Activated CD4-positive, alpha-beta T cell treated with anti-CD3 and anti-CD28 coated beads, Interleukin-2, amount 50 U/mL, for 1 hour (primary cell): ENCODE measurements at places on chromosomes 1 and 21.

DNA sequence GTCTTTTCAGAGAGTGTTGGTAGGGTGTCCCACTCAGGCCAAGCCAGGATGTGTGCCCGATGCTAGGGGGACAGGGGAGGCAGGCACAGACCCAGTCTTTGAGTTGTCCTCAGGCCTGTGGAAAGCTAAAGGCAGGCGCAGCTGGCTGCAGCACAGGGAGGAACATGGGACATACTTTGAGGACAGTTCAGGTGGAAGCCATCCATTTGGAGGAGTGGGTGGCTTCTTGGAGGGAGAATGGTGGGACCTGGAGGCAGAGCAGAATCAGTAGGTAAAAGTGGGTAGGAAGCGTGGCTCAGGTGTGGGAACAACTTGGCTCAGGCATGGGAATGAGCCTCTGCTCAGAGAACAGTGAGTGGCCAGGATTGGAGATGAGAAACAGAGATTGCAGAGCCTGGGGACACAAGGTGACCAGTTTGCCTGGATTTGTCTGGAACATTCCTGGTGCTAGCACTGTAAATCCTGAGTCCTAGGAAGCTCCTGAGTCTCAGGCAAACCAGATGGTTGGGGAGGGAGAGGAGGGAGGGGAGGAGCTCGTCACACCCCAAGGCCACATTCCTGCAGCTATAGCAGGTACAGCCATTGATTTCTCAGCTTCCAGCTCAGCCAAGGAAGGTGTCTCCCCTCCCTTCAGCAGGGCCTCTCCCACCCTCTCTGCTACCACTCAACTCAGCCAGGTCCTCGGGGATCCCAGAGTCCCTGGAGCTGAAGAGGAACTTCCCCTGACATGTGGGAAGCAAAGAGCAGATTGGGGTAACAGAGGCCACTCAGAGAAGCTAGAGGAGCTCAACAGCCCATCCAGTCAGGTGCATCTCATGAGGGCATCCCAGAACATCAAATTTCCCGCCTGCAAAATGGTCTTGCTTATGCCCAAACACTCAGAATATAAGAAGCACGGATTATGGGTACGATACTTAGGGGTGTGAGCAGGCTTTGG lies 65.2 kb upstream of the TINAGL1 start:
- no peak for DNase-seq

DNA sequence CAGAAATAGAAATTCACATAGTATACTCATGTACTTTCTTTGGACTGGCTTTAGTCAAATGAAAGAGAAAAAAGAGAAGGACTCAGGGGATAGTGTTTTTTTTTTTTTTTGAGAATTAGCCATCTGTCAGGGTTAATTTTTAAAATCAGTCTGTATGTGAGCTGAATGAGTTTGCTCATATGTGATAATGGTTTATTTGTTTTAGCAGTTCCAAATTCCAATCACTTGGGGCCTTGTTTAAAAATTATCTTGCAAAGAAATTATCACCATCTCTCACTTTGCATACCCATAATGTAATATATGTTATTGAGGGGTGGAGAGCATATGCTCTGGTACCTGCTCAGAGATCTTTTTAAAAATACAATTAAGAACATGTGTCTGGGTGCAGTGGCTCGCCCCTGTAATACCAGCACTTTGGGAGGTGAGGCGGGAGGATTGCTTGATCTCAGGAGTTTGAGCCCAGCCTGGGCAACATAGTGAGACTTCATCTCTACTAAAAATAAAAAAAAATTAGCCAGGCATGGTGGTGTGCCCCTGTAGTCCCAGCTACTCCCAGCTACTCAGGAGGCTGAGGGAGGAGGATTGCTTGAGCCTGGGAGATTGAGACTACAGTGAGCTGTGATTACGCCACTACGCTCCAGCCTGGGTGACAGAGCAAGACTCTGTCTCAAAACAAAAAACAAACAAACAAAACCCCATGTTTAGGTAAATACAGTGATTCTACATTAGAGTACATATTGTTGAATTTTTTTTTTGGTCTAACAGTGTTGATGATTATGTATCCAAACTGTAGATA lies 19.7 kb downstream of the GNAI3 start:
- no peak for DNase-seq

- DNase-seq: no peak
Observed at GRCh38 chr1:117587499-117588356, 18.1 kb upstream of the TENT5C start.

DNA sequence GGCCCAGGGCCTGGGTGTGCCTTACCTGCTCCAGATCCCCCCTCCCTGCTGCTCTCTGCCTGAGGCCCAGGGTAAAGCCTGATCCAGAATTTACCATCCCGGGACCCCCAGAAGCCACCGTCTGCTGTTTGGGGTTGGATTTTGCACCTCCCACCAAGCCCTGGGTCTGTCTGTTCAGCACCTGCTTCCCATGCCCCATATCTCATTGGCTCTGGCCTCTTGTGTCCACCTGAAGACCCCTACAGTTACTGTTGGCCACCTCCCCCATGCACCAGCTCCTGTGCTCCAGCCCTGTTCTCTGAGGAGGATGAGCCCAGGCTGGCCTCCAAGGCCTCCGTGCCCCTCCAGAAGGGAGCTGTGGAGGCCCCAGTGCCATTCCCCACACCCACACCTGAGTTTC lies 113.9 kb downstream of the GRIK3 start:
- no peak for DNase-seq

GRCh38 chr21:35144978-35145377 lies 95.9 kb upstream of the RUNX1 start:
- no peak for DNase-seq

DNA sequence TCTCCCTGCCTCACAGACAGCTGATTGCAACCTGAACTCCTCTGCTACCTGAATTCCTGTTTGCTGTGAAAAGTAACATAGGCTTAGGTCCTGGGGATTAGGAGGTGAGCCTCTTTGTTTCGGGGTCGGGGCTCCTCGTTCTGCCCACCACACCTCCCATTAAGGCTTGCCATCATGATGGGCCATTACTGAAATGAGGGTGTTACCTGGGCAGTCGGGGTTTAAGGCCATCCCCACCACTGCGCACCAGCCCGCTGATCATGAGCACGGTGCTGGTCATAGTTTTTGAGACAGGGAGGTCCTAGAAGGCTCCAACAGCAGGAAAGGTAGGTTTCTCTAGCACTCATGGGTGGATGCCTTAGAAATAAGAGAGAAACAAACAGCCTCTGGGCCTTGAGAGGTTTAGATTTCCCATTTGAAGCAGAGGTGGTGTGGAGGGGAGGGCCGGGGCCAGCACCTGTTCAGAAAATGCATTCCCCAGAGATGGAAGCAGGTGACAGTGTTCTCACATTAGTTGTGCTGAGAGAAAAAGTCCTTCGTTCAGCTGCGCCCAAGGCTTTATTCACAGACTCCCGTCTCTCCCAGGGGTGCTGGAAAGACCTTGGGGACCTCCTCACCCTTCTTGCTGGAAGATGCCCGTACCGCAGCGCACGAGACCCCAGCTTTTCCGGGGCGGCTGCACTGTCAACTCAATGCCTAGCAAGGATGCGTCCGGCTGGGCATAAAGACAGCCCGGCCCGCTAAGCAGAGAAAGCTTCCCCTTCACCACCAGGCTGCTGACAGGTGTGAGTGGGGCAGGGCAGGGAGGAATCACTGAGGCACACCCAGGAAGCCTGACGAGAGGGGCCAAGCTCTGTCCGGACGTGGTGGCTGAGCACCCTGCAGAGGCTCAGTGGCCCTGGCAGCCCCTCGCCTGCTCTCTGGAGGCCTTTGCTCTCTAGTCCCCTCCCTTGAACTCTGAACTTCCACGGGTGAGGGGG lies 125.5 kb downstream of the PGBD5 start:
- DNase-seq: no peak

DNA sequence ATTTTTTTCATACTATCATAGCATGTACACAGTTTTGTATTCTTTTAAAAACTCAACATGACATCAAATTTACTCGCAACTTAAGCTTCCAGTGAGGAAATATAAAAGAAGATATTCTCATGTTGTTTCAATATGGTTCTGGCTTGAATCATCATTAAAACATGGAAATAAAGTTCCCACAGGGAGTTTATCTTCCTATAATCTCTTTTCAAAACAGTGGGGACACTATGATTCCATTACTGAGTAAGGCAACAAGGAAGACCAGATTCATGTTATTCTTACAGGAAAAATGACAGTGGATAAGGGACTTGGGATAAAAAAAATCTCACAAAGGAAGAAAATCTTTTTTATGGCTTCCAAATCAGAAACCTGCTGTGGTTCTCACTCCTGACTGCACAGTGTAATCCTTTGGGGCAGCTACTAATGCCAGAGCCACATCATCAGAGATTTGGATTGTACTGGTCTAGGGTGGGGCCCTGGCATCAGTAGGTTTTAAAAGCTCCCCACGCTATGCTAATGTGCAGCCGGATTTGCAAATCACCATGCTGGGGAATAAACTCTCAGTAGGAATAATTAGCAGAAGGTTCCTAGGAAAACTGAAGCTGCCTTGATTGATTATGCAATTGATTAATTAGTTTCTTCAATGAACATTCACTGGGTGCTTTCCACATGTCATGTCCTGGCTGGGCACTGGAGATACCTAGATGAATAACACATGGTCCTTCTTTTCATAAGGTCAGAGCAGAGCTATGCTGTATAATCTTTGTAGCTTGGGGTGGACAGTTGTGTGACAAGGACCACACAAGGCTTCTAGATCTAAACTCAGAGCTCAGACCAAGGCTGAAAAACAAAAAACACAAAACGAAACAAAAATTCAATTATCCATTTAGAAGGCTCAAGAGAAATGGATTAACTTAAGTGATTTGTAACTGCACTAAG lies 71.1 kb upstream of the C8B start:
- no peak for DNase-seq

DNA sequence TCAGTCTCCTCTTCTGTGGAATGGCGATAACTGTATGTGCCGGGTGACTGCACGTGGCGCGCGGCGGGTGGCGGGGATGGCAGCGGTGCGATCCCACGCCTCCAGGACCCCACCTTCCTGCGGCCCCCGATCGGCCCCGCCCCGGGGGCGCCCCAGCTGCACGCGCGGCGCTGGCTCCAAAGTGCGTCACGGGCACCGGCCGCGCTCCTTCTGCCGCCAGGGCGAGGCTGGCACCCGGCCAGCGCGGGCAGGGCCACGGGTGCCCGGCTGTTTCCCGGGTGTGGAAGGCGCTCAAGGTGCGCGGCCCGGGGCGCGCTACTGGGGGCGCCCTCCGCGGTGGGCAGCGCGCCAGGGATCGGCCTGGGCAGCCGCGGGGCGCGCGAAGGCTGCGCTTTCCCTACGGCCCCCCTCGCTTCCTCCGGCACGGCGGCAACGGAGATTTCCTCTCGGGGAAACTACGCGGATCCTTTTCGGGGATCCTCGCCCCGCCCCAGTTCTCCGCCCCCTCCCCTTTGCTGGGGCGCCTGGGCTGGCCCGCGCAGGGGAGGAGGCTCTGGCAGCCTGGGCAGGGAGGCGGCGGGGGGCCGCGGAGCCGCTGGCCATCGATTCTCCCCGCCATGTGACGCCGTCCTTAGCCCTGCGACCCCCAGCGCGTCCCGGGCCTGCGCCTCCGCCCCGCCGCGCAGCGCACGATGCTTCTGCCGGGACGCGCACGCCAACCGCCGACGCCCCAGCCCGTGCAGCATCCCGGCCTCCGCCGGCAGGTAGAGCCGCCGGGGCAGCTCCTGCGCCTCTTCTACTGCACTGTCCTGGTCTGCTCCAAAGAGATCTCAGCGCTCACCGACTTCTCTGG lies at the start of gene EVA1C:
Gene EVA1C, plus strand, starts transcription at position 545 of the 853 bp plus-strand sequence. Its CDS starts 148 bp downstream, at position 693.
- peak; percentile 73 for DNase-seq

GRCh38 chr1:14782741-14783591 lies 184.5 kb downstream of the KAZN start:
- no peak for DNase-seq

- no peak for DNase-seq
Observed at GRCh38 chr1:66250478-66250877, 283.5 kb upstream of the SGIP1 start.

DNA sequence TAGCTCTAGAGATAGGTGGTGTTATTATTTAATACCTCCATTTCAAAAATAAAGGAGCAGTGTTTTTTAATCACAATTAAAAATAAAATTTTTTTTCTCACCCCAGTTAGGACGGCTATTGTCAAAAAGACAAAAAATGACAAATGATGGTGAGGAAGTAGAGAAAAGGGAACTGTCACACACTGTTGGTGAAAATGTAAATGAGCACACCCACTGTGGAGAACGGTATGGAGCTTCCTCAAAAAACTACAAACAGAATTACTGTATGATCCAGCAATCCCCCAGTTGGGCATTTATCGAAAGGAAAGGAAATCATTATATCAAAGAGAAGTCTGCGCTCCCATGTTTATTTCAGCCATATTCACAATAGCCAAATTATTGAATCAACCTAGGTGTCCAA lies 148.7 kb upstream of the NR5A2 start:
- no peak for DNase-seq

DNA sequence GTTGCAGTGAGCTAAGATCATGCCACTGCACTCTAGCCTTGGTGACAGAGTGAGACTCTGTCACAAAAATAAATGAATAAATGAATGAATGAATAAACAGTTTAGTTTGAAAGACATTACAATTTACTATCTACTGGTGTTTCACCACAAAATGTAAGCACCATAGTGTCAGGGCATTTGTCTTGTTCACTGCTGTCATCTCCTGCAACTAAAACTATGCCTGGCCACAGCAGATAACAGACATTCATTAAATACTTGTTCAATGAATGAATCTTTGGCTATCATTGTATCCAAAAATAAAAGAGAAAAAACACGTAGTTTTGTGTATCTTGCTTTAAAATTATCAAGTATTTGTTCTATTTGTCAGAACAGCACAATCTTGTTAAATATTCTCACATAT lies 32.5 kb downstream of the SASS6 start:
- DNase-seq: no peak

DNA sequence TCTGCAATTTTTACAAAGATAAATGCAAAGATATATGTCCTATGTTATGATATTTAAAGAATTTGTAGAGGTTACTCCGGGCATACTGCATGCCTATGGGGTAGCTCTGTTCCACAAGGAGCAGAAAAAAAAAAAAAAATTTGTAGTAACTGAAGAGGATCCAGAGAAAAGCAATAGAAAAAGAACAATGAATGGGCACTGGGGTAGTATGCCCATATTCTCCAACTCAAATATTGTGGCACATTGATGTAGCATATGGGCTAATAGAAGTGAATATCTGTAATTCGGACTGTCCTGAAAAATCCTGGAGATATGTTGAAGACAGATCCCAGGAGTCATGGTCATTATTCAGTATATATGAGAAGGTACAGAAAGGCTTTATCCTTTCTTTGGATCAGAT lies 1.1 kb upstream of the AKIRIN1 start:
- no peak for DNase-seq

DNA sequence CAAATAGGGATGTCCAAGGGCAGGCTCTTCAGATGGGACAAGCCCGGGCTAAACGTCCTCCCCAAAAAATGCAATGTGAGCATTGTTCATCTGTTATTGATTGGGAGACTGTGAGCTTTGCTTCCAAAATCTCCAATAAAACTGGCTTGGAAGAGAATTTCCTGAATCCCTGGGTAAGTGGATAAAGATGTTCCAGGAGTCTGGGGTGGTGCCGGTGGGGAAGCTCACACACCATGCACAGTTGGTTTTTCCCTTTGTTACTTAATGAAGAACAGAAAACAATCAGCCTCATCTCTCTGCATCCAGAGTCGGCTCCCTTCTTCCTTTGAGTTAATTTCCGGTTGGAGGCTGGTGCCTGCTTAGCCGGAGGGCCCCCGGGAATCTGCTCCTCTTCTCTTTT lies 72.1 kb upstream of the ZBTB40 start:
- DNase-seq: no peak
